ENCODE measurements at places on chromosomes 3 and 15.

- no peak for DNase-seq
These were observed 20.4 kb upstream of the MAP6D1 start for GRCh38 chr3:183845608-183846288.

- no peak for DNase-seq
These were observed 68.6 kb downstream of the EXOG start for GRCh38 chr3:38564631-38565338.

- DNase-seq: no peak
These were observed 26.8 kb upstream of the DUT start for GRCh38 chr15:48304398-48304797.

- DNase-seq: no peak
These were observed 812 bp upstream of the SEC62 start for GRCh38 chr3:169965562-169966427.
